DMS53 (cell line): ENCODE measurements at places on chromosomes 2 and 18.

DNA sequence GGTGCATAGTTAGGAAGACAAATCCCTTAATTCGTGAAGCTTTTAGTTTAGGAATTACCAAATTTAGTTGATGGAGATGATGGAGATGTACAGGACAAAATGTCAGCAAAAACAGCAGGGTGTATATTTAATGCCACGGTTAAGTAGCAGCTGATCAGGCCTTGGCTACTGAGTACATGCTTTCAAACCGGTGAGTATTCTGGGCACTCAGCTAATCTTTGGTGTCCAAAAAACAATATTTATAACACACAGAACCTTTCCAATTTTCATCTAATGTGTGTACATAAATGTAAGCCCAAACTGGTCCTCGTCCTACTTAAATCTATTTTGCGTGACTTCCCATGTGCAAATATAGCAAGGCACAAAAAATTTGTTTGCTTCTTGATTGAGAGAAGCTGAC, 703.4 kb upstream of the LINC00305 start:
- no peak for DNase-seq

GRCh38 chr2:173653432-173653805, 298.7 kb downstream of the CDCA7 start:
- DNase-seq: no peak

DNA sequence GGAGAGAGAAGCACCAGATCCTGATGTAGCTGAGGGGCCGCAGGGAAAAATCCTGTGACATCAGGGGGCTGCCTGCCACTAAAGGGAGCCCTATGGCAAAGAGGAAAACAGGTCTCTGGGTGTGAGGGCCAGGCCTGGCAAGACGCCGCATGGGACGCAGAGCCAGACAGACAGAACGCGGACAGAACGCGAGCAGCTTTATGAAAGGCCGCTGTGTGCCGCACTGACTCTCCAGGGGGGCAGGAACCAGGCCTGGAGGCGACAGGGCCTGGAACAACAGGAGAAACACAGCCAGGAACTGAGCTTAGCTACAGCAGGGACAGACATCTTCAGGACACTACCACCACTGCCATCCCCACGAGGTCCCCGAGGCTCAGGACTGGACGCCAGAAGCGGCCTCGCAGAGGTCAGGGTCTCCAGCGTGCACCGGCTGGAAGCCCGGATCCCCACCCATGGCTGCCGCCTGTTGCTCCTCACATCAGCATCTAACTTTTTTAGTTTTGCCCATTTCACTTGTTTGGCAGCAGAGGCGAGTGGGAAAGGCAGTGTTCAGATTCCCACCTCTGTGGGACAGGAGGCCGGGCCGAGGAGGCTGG, 131.6 kb downstream of the VAPA start:
- DNase-seq: no peak

GRCh38 chr2:86562485-86562921, 740 bp downstream of the CHMP3 start:
- DNase-seq: no peak

- peak; percentile 39 for DNase-seq
Observed at GRCh38 chr2:14543284-14543683, 89.2 kb upstream of the LRATD1 start.

GRCh38 chr2:32271063-32271462, 6.4 kb upstream of the NLRC4 start:
- DNase-seq: no peak
